ENCODE measurements at places on chromosomes 3 and 15. TPM values are rescaled to one million over a fixed set of nuclear protein-coding genes. Genes with fewer than 3 reads are reported as not detected.

DNA sequence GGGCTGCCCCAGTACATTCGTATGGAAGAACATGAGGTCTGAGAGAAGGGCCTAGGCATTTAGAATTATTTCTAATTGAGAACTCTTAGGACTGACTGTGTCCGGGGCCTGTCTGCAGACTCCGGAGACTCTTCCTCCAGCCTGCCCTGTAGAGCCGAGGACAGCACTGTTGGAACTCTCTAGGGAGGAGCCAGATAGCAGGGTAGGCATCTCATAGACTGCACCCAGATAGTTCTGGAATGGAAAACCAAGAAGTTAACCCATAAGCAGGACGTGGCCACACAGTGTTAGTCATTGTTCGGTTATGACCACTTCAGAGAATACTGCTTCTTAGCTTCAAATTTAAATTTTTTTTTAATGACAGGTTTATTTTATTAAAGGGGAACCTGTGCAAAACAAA lies 59.5 kb downstream of the SNRK start:
- DNase-seq, result no peak

- no peak for DNase-seq
Observed at GRCh38 chr3:183981990-183982644, 35.6 kb downstream of the ABCC5 start.

DNA sequence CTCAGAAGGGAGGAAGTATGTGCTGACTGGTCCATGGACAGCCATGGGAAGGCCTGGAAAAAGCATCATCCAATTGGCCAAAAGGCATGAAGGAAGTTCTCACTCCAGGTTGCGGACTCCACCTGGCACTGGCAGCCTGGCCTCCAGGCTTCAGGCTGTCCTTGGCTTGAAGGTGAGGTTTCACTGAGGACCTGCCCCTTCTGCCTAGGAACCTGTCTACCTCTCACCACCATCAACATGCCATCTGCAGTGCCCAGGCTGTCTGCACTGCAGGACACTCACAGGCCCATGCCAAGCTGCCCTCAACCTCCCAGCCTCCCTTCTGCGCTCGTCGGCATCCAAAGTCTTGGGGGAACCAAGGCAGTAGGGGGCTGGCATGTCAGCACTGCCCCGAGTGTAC lies 51.1 kb downstream of the CEP70 start:
- DNase-seq, result no peak

GRCh38 chr3:159923336-159923735 lies 65.3 kb upstream of the IL12A start:
- DNase-seq, result no peak

DNA sequence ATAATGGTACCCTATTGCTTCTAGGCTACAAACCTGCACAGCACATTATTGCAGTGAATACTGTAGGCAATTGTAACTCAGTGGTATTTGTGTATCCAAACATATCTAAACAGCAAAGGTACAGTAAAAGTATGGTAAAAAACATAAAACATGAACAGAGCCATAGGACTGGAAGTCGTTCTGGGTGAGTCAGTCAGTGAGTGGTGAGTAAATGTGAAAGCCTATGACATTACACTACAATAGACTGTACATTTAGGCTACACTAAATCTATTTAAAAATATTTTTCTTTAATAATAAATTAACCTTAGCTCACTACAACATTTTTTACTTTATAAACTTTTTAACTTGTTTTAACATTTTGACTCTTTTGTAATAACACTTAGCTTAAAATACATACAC lies 21.3 kb downstream of the RAB6B start:
- DNase-seq, result no peak

DNA sequence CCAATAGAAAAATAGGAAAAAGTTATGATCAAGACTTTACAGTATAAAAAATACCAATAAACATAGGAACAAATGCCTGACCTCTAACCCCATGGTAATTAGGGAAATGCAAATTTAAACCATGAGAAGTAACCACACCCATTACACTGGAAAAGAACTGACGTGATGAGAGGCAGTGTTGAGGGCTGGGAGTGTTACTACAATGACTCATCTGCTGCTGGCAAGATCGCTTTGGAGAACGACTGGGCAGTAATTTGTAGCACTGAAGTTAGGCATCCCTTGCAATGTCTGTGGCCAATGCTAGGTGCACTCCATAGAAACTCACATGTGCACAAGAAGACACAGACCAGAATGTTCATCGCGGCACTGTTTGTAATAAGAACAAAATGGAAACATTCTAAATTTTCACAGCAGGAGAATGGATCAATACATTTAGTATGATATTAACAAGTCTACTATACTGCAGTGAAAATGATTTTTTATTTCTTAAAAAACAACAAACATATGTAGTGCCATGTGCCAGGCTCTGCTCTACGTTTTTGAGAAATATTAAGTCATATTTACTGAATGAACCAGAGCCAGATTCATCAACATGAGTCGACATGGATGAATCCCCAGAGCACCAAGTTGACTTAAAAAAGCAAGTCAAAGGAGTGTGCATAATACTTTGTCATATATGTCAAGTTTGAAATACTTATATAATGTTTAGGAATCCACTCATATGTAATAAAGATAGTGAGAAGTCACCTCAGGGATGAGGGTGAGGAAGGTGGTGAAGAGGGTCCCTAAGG lies 37.6 kb upstream of the EPHB3 start:
- DNase-seq, result no peak

GRCh38 chr3:171446801-171447578 lies 13.2 kb downstream of the TNIK start:
- no peak for DNase-seq

GRCh38 chr15:100508641-100509300 lies 20.0 kb downstream of the CERS3 start:
- no peak for DNase-seq

GRCh38 chr15:77907824-77908751 lies 169.4 kb downstream of the TBC1D2B start:
- DNase-seq, result peak; percentile 79

- no peak for DNase-seq
Observed at GRCh38 chr3:179463319-179463718, 12.0 kb upstream of the GNB4 start.

DNA sequence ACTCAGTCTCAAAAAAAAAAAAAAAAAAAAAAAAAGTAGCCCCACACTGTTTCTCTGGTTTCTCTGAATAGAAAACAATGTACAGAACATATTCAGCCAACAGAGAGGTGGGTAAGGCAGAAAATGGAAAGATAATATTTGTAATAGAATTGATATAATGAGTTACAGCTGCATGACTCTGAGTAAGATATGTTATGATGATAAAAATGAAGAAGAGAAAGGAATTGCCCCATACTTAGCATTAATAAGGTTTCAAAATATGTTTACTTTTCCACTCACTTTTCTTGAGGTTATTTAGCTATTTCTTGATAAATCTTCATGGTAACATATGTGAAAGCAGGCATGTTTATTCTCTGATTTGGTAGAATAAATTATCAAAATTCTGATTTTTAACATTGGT lies 100.9 kb upstream of the ROBO2 start:
- no peak for DNase-seq

DNA sequence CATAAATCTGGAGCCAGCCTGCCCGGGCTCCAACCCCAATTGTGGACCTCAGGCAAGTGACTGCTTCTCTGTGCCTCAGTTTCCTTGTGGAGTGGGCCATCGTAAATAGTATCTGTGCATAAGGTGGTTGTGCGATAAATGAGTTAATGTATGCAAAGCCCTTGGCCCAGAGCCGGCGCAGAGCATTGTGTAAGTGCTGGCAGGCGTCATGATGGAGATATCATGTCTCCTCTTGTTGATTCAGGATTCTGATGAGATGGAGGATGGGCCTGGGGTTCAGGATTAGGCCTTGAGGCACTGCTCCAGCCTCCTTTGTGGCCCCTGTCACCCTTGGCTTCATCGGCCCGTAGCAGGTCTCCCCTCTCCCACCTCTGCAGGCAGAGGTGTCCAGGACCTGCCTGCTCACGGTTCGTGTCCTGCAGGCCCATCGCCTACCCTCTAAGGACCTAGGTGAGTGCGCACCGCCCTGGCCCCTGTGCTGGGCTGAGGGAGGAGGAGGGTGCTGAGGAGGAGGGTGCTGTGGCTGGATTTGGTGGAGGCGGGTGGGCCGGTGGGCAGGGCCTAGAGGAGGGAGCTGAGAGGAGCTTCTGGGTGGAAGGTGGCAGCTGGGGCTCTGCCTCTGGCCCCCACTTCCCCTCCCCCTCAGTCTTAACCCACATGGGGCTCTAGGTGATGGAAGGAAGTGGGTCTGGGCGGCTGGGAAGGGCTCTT lies 1.3 kb downstream of the PLA2G4B start:
- DNase-seq, result no peak

DNA sequence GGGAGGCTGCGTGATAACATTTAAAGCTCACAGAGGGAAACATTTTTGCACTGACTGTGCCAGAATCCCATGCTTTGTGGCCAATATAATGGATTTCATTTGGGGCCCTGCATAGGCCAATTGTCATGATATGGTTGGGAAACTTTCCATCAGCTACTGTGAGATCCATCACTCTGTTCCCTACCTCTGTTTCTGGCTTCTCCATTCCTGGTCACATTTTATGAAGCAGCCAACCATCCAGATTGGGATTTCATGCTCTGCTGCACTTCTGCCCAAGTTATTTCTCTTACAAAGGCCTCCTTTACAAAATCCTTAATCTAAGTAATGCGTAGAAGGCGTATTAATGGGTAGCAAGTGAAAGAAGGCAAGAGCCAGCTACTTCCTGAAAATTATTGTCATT lies 221.1 kb downstream of the LRTM1 start:
- no peak for DNase-seq

- peak; percentile 68 for DNase-seq
Observed at GRCh38 chr3:182981038-182981380, 671 bp upstream of the DCUN1D1 start.

DNA sequence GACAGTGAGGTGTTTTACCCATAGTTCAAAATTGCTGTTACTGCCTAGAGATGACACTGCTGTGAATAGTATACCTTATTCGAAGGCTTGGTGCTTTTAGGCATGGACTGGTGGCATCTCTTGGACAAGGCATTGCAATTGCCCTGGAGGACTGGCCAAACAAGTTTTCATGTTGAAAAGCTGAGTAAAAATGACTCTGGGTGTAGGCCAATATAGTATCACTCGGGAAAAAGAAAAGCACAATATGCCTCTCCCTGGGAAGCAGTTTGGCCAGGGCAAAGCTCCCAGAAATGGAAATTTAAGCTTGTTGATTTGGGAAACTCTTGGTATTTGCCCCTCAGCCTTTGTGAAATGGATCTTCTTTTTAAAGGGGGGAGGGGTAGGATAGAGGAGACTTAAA lies 54.8 kb downstream of the ZNF609 start:
- DNase-seq, result no peak

GRCh38 chr3:187979564-187979963 lies 174.4 kb upstream of the LPP start:
- DNase-seq, result no peak

GRCh38 chr3:127800508-127800907 lies 21.8 kb downstream of the MGLL start:
- DNase-seq, result no peak

- no peak for DNase-seq
Observed at GRCh38 chr15:64634576-64635498, 140.6 kb downstream of the RBPMS2 start.

- DNase-seq, result no peak
Observed at GRCh38 chr3:139327861-139328260, 16.0 kb upstream of the MRPS22 start.

DNA sequence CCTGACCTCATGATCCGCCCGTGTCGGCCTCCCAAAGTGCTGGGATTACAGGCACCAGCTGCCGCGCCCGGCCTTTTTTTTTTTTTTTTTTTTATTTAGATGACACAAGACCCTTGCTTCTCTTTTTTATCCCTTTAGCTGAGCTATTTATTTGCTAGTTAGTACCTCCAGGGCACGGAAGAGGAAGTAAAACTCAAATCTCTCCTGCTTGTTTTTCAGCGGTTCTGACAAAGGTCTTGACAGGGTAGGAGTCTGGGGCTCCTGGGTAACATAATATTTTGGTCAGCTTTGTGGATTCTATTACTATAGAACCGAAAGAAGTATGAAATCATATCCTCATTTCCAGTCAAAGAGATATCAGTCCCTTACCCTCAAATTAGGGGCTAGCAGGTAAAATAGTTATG lies 44.0 kb upstream of the ETV5 start:
- DNase-seq, result no peak

DNA sequence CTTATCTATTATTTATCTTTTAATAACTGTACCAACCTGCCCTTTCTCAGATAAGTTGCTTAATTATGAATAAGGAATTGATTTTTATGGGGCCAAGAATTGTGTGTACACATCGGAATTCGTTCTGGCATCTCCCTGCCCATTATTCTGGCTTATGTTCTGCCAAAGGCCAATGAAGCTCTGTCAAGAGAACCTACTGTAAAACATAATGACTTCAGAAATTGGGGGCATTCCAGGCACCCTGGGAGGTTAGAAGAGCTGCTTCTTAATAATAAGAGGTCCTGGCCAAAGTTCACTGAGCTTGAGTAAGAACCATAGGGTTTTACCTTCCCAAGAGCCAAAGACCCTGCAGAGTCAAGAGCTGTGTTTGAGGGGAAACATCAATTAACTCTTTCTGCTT lies 261.7 kb downstream of the SLC9A9 start:
- DNase-seq, result no peak

DNA sequence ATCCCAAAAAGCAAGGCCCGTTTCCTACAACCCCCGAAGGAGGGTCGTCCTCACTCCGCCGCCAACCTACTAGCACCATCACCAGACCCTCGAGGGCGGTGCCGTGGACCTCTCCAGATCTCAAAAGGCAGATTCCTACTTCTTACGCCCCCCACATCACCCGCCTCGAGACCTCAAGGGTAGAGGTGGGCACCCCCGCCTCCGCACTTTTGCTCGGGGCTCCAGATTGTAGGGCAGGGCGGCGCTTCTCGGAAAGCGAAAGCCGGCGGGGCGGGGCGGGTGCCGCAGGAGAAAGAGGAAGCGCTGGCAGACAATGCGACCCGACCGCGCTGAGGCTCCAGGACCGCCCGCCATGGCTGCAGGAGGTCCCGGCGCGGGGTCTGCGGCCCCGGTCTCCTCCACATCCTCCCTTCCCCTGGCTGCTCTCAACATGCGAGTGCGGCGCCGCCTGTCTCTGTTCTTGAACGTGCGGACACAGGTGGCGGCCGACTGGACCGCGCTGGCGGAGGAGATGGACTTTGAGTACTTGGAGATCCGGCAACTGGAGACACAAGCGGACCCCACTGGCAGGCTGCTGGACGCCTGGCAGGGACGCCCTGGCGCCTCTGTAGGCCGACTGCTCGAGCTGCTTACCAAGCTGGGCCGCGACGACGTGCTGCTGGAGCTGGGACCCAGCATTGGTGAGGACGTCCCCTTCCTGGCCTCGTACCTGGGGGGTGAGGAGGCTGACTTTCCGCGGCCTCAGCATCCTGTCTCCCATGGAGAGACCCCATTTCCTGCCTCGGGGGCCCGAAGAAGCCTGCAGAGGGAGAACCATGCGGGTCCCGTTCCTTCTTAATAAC lies at the start of gene MYD88:
MYD88 (plus strand) TSS at position 313 of the 842 bp plus-strand sequence; CDS start at position 353, 40 bp downstream.
- DNase-seq, result peak; percentile 88

GRCh38 chr3:108528459-108529252 lies 18.3 kb upstream of the MYH15 start:
- DNase-seq, result no peak

- no peak for DNase-seq
Observed at GRCh38 chr3:58317811-58318210, 11.5 kb downstream of the HTD2 start.

Gene KIF7
- 1.5 TPM for total RNA-seq

Gene GRM7
- total RNA-seq, result not detected

Gene STX19
- 1.9 TPM for total RNA-seq

Gene FBXL22
- total RNA-seq, result 0.28 TPM

Gene BSN
- total RNA-seq, result 0.66 TPM

Gene UCN2
- not detected for total RNA-seq

Gene EIF4A2
- 295 TPM for total RNA-seq

Gene LINGO1
- total RNA-seq, result 3.0 TPM

Gene CPN2
- not detected for total RNA-seq

Gene SLC25A36
- total RNA-seq, result 44.8 TPM

Gene CA12
- 10.2 TPM for total RNA-seq

Gene KCNMB2
- 0.69 TPM for total RNA-seq

Gene GXYLT2
- total RNA-seq, result 7.5 TPM

Gene CFAP100
- total RNA-seq, result not detected
